ENCODE measurements at places on chromosomes 2 and 18.

DNA sequence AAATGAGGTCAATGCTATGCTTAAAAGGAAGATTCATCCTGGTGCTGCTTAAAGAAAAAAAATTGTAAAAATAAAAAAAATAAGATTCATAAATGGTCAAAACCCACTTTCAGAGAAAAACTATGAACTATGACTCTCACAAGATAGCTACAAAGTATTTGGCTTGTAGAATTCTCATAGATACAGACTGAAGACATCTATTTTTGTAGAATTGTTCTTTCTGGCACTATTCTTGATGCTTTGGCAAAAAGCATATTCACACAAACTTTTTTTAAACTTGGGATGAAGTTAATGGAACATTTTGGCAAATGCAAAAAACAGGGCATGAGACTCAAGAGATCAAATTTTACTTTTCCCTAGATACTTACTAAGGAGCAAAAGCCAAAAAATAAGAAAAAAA lies 12.5 kb upstream of the ANKRD29 start:
- DNase-seq = no peak

- peak; percentile 24 for DNase-seq
These were observed 159.2 kb downstream of the GALNT3 start for GRCh38 chr2:165634855-165635254.

DNA sequence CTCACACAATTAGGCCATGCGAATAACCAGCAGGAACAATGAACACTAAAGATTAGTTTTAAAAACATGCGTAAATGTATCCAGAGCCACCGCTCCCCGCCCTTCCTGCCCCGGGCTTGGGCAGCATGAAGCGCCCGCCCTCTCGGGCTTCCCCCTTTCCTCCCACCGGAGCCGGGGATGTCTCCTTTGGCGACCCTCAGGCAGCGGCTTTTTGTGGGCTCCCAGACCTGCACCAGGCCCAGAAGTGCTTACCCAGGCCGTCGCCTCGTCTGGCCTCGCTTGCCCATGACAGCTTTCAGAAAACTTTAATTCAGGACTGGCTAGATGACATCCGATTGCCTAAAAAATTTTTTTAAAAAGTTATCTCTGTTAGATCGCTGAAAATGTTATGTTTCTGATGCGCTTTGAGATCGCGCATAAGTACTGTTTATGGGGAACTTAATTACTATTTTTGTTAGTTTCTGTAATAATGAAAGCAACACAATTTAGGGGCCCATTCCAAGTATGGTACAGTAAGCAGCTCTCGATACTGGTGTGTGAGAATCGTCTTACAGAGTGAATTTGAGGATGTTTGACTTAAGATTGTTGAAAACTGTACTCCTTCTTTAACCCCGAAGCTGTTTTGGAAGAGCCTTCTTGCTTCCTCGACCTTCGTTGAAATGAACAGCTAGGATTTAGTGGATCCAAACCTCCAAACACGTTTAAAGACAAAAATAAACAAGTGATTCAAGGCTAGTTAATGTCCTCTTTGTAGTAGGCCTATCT lies 1.1 kb downstream of the MAP3K20 start:
- DNase-seq = peak; percentile 45

DNA sequence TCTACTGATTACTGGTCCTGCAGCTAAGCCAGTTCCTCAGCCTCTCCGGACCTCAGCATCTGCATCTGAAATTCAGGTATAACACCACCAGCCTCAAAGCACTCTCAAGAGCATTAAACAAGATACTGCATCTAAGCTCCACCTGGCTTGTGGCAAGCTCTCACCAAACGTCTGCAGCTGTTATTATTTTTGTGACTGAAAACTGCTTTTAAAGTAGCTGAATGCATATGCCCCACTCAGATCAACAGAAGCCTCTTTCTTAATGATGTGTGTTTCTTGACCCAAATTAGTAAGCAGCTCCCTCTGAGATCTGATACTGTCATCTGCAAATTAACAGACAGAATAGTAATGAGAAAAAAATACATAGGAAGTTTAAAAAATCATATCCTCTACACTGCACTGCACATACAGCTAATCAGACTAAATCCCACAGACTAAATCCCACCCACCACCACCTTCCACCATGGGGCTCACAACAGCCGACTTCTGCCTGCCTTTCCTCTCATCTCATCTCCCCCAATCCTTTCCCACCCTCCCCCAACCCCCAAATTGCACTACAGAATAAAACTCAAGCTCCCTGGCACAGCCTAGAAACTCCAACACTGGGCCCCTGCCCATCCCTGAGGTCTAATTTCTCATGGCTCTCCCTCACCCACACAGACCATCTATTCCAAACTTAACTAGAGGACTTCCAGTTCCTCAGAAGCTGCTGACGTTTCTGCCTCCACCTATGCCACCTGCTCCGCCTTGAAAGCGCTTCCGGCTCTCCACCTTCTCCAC lies 52.9 kb downstream of the TMEM163 start:
- DNase-seq = no peak

GRCh38 chr18:41266616-41267015 lies 688.4 kb upstream of the PIK3C3 start:
- no peak for DNase-seq

GRCh38 chr18:48745293-48745692 lies 205.5 kb downstream of the SMAD7 start:
- no peak for DNase-seq

- no peak for DNase-seq
These were observed 58.1 kb downstream of the ARMC9 start for GRCh38 chr2:231256494-231256893.

GRCh38 chr2:173631127-173631460 lies 276.4 kb downstream of the CDCA7 start:
- DNase-seq = peak; percentile 72

- no peak for DNase-seq
These were observed at the start of gene GALR1 for GRCh38 chr18:77249569-77250500. Gene GALR1, plus strand, starts transcription at chr18:77249848. Its CDS starts 701 bp downstream, at chr18:77250549.

DNA sequence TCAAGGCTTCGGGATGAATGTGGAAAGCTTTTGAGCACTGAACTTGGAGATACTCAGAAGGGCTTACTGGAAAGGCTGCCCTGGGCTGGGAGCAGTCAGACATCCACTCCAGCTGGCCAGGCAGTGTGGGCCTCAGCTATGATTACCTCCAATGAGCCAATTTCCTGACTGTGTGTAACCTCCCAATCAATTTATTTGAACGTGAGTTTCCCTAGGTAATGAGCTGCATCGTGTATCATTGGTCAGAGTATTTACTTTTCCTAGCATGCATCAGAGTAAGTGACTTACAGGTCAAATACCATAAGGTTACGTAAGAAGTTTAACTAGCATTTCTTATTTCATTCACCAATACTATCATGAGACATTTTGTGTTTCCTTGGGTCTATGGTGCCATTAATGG lies 11.0 kb upstream of the CTAGE1 start:
- no peak for DNase-seq

DNA sequence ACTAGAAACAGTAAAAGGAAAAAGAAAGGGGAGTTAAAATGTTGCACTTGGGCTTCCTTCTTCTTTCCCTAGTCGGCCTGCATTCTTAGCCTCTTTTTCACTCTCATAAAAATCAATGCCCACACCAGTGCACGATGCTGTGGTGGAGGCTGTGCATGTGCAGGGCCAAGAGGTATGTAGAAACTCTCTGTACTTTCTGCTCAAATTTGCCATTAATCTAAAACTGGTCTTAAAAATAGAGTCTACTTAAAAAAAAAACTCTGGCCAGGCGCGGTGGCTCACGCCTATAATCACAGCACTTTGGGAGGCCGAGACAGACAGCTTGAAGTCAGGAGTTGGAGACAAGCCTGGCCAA lies 11.1 kb downstream of the TRAPPC8 start:
- no peak for DNase-seq

DNA sequence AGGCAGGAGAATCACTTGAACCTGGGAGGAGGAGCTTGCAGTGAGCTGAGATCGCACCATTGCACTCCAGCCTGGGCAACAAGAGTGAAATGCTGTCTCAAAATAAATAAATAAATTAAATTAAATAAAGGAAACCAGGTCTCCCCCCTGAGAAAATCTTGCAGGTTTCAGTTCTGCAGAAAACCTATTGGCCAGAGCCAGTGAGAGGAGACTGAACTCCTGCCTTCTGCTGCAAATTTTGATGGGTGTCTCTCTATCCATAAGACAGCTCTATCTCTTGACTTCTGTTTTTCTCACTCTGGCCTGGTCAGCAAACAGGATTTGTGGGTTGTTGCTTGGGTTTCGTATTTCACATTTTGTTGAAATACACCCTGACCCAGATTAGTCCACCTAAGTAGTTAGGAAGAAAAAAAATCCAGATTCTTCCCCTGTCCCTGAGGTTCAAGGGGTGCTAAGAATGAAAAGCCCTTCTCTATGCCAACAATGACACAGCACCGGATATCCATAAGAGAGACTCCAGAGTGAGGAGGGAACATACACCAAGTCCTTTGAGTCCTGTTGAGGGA lies 86.7 kb upstream of the MAP4K4 start:
- no peak for DNase-seq

DNA sequence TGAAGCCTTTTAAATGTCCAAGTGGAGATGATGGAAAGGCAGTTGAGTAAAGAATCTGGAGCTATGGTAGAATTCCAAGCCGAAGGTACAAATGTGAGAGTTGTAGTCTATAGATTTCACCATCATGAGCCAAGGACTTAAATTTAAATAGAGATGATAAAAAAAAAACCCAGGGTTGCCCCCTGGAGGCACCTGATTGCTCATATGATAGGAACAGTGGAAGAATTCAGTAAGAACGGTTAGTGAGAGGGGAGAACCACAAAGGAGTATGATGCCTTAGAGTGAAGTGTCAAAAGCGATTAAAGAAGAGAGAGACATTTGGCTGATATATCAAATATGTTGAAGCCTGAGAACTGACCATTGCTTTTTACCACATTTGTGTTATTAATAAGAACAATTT lies 11.9 kb downstream of the NYAP2 start:
- DNase-seq = no peak

DNA sequence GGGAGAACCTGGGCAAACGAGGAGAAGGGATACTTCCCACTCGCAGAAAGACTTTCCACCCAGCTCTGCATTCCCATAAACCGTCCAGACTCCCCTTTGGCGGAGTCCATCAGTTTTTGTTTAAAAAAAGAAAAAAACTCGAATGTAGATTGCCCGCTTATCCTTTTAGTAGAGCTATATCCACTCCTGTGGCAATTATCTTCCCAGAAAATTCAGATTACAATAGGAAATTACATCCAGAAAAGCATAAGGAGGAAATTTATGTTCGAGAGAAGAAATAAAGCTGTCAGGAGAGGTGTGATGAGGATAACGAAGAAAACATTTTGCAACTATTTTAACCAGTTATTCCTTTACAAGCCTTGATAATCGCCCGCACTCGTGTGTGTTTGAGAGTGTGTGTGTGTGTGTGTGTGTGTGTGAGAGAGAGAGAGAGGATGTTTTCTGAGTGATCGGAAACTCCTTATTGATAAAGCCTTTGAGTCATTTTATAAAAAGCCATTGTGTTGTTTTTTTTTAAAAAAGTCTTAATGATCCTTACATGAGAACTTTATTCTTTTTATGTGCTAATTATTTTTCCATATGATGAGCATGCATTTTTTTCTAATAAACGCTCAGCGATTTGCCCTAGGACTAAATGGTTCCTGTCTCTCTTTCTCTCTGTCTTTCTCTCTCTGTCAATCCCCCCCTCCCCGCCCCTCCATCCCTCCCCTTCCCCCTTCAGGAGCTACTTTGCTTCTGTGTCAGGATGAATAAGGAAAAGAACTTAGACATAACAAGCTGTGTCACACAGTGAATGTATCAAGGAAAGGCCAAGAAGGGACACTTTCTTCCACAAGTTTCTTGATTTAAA lies 1.1 kb upstream of the PPP3R1 start:
- no peak for DNase-seq

DNA sequence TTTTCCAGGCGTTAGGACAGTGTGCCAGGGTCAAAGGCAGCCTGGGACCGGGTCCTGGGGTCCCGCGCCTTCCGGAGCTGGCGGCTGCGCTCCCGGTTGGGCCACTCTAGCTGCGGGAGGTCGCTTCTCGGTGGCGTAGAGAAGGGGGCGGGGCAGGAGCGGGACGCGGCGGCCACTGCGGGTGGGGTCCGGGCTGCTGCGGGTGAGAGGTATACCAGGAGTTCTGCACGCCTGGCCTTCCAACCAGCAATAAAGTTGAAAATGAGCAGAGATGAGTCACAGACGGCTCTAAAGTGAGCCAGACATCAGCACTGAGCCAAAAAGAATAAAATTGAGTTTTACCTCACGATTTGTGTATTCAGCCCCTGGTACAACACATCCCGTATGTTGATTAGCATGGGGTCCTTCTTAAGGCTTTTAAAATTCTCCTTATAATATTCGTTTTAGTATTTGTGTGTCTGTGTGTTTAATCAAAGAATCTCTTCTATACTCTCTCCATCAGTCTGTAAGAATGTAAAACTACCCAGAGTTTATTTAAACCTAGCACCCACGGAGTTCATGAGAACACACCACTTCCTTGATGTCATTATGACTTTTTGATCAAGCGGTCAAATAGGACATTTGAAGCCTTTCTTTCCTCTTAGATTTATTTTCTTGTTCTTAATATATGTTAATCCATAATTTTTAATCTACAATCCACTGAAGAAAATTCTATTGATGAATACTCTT lies at the start of gene C1GALT1C1L:
TSS of gene C1GALT1C1L (minus strand) at position 108 of the 729 bp plus-strand sequence. CDS start at position 1, 107 bp downstream.
- peak; percentile 20 for DNase-seq

GRCh38 chr2:216031960-216032689 lies 18.8 kb upstream of the MREG start:
- no peak for DNase-seq

- no peak for DNase-seq
These were observed 22.0 kb downstream of the RELCH start for GRCh38 chr18:62209046-62209445.

- no peak for DNase-seq
These were observed 57.0 kb upstream of the SCN1A start for GRCh38 chr2:166184789-166185188.

- DNase-seq = no peak
These were observed 3.1 kb upstream of the GORASP2 start for GRCh38 chr2:170925923-170926322.

GRCh38 chr2:157759855-157760254 lies 116.3 kb downstream of the ACVR1 start:
- no peak for DNase-seq

DNA sequence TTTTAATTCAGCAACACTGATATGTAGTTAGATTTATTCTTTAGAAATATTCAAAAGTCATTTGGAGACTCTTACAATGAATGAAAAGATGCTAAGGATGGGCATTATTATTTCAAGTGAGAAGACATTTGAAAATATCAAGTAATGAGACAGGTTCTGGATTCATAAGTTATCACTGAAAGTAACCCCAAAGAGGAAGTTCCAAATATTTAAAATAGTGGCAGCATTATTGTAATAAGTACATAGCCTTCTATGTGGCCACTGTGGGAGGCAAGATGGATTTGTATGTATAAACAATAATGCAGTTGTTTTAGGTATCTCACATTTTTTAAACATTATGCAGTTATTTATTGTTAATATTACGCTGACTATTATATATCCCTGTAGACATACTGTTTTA lies 29.7 kb downstream of the ZC3H6 start:
- DNase-seq = no peak

Measured in right renal pelvis (tissue), 4 donors.